Lower leg skin (tissue), 4 donors: ENCODE measurements at places on chromosomes 1 and 21. TPM values are rescaled to one million over a fixed set of nuclear protein-coding genes. Genes with fewer than 3 reads are reported as not detected.

Gene B3GALT5
- 1.7 TPM for total RNA-seq

Gene VWA5B1
- total RNA-seq = not detected

Gene VCAM1
- total RNA-seq = 1.5 TPM

GRCh38 chr1:76190749-76191424, 116.3 kb downstream of the ST6GALNAC3 start:
- DNase-seq = no peak

Gene CD247
- not detected for total RNA-seq
